ENCODE measurements at places on chromosomes 13 and 19. TPM values are rescaled to one million over a fixed set of nuclear protein-coding genes. Genes with fewer than 3 reads are reported as not detected.

C19orf67 gene
- not detected for total RNA-seq

ZNF285 gene
- total RNA-seq = 2.2 TPM

DNA sequence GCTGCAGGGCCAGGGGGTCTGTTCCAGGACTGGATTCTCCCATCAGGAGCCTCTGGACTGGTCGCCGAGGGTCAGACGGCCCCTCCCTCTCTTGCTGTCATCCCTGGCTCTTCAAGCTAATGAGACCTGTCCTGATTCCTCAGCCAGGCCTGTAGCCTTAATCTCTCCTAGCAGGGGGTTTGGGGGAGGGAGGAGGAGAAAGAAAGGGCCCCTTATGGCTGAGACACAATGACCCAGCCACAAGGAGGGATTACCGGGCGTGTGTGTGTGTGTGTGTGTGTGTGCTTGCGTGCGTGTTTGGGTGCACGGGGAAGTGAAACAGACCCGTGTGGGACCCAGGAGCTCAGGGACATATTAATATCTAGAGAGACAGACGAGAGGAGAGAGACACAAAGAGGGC, 1.9 kb upstream of the CRX start:
- no peak for DNase-seq

DNA sequence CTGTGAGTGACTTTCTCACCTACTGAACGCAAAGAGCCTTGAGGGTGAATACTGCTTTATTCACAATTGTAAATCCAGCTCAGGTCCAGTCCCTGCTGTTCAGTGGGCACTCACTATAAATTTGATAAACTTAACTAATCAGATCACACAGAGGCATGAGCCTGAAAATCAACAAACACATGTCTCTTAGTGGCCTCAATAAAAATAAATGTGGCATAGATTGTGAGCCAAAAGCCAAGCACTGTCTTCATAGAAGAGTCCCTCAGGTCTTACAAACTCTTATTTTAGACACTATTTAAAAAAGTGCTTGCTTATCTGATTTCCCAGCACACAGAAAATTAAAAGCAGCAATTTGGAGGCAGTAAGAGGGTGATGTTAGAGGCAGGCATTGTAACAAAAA, 957.7 kb downstream of the SLITRK5 start:
- no peak for DNase-seq

GRCh38 chr13:28650284-28650683, 8.6 kb upstream of the POMP start:
- DNase-seq = no peak

GRCh38 chr19:7067716-7068115, 1.8 kb upstream of the ZNF557 start:
- DNase-seq = peak; percentile 35

GRCh38 chr13:68190818-68191217, 960.7 kb upstream of the PCDH9 start:
- DNase-seq = peak; percentile 25

DNA sequence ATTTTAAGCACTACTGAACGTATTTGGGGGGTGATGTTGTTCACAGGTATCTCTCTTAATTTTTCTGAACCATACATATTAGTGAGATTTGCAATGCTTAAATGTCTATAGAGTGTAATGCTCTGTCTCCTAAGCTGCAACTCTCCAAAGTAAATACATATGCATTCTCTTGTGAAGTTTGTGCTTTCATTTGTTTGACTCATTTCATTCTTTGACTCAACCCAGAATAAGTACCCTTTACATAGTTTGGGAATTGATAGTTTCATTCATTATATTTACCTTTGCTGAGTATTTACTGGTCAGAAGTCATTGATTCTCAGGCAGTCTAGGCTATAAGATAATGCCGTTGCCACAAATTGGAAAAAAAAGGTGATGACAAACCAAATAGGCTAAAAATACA, 406.9 kb downstream of the FGF9 start:
- no peak for DNase-seq

Measured in LHCN-M2 (cell line).